ENCODE measurements at places on chromosomes 5 and 9. TPM values are rescaled to one million over a fixed set of nuclear protein-coding genes. Genes with fewer than 3 reads are reported as not detected.

GRCh38 chr9:127707766-127708165 lies 978 bp downstream of the CFAP157 start:
- no peak overlapping the region for H3K4me3 ChIP-seq
- no peaks in the 10 kb centered on the region for H3K27me3 ChIP-seq
- H3K4me1 ChIP-seq, result no peaks in the 10 kb centered on the region
- peaks cover 1% of the 10 kb centered on the region for H3K36me3 ChIP-seq
- H3K27ac ChIP-seq, result no peak overlapping the region

WDR31 gene
- 1.2 TPM for polyA plus RNA-seq

- H3K27me3 ChIP-seq, result no peaks in the 10 kb centered on the region
- no peaks in the 10 kb centered on the region for H3K36me3 ChIP-seq
- no peak overlapping the region for H3K27ac ChIP-seq
- H3K4me1 ChIP-seq, result no peaks in the 10 kb centered on the region
- no peak for DNase-seq
Observed at GRCh38 chr9:78289474-78289873, 7.5 kb upstream of the PSAT1 start.

DNA sequence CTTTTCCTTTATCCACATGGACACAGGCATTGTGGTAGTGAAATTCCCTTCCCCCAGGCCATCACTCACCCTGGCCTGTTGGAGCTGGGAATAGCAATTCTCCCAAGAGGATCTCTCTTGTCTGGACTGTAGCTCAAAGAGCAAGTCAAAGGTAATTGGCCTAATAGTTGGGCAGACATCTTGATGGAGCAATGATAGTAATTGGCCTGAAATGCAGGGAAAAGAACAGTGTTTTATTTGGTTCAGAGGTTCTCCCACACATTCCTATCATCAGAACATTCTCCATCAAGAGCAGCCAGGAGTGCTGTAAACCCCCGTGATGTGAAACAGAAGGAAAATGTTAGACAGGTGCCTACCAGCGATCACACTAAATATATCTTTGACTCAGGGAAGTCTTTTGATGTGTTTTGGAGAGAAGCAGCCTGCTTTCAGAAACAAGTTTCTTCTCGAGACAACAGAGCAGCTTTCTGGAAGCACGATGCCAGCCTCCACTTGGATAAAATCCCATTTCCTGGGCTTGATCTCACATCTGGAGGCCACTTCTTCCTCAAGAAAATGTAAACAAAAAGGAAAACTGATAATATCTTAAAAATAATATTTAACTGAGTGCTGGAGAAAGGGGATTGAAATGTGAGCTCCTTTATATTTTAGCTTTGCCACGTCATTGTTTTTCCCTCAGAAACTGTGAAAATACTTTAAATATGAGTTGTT lies 198.1 kb upstream of the WWC1 start:
- DNase-seq, result no peak
- no peak overlapping the region for H3K27ac ChIP-seq
- no peaks in the 10 kb centered on the region for H3K27me3 ChIP-seq

Measured in fibroblast of lung (primary cell).